Activated CD4-positive, alpha-beta T cell treated with anti-CD3 and anti-CD28 coated beads for 36 hours (primary cell): ENCODE measurements at places on chromosomes 4 and X.
A peak's percentile ranks its signal among the peaks of the same experiment; 100 is the strongest.

- DNase-seq: no peak
Observed at GRCh38 chr4:170248576-170248975, 158.8 kb upstream of the AADAT start.

- no peak for DNase-seq
Observed at GRCh38 chr4:7590189-7590588, 155.5 kb upstream of the PSAPL1 start.

- DNase-seq: no peak
Observed at GRCh38 chr4:117898496-117898895, 135.8 kb upstream of the NDST3 start.

- DNase-seq: no peak
Observed at GRCh38 chr4:105541420-105541819, 11.0 kb upstream of the ARHGEF38 start.

DNA sequence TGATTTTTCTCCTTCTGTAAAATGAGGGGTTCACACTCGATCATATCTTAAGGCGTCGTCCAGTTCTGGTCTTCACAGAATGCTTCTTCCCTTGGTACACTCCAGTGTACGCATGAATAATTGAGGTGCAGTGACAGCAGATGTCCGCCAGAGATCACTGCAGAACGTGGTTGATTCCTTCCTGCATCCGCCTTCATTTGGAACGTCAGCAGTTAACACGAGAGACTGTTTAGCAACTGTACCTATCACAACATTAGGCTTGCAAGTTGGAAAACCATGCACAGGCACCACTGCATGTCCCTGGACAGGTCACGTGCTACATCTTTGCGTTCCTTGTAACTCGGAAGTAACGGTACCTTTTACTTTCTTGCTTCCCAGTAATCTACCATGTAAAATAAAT lies 66.0 kb upstream of the GEMIN8 start:
- peak; percentile 59 for DNase-seq

DNA sequence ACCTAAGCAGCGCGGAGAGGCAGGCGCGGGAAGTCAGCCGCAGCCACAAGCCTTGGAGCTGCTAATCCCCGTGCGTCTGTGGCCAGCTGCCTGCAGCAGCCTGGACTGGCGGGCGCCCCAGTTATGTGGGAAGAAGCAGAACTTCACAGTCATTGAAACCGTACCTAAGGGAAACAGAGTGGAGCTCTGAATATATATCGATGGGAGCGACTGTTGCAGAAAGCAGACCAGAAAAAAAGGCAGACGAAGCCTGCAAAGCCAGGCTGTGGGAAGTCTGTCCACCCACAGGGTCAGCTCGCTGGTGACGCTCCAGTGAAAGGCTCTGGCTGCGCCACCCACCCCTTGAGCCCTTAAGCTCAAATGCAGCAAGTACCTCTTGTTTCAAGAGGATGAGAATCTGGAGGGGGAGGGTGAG lies 24.7 kb downstream of the KCNE5 start:
- DNase-seq: no peak

DNA sequence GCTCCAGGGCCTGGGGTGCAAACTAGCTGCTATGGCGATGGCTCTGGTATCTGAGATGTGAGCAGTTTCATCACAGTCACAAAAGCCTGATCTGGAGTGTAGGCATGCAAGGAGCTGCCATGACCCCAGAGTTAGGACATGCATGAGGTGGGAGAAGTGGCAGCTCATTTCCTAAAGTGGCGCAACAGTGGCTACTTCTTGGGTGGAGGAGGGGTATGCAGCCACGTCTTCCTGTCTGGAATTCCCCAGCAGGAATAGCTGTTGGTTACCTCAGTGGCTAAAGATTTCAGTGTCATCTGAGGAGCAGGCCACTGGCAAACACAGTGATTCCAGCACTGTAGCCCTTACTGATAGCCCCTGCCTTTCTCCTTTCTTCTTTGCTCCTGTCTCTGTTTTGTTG lies 1382.5 kb downstream of the C4orf33 start:
- no peak for DNase-seq

DNA sequence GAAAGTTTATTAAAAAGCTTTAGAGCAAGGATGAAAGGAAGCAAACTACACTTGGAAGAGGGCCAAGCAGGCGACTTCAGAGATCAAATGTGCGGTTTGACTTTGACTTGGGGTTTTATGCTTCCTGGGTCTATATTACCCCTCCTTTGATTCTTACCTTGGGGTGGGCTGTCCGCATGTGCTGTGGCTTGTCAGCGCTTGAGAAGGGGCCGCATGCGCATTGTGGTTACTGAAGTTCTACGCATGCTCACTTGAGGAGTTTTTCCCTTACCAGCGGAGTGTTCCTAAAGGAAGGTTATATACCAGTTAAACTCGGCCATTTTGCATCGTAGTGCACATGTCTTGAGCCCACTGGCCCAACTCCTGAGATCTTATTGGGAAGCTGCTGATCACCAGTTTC lies 9.9 kb downstream of the ZNF157 start:
- DNase-seq: peak; percentile 59

- DNase-seq: no peak
Observed at GRCh38 chrX:97482666-97483300, 599.1 kb downstream of the RPA4 start.

GRCh38 chrX:2478546-2479419 lies 22.0 kb downstream of the DHRSX start:
- DNase-seq: no peak

DNA sequence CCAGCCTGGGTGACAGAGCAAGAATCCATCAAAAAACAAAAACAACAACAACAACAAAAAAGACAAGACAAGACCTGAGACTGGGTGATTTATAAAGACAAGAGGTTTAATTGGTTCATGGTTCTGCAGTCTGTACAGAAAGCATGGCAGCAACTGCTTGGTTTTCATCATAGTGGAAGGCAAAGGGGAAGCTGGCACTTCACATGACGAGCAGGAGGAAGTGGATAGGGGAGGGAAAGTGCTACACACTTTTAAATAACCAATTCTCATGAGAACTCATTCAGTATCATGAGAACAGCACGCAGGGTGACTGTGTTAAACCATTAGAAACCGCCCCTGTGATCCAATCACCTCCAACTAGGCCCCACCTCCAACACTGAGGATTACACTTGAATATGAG lies 28.4 kb upstream of the SLC10A7 start:
- DNase-seq: no peak

GRCh38 chr4:114601304-114602052 lies 2.9 kb downstream of the UGT8 start:
- no peak for DNase-seq

DNA sequence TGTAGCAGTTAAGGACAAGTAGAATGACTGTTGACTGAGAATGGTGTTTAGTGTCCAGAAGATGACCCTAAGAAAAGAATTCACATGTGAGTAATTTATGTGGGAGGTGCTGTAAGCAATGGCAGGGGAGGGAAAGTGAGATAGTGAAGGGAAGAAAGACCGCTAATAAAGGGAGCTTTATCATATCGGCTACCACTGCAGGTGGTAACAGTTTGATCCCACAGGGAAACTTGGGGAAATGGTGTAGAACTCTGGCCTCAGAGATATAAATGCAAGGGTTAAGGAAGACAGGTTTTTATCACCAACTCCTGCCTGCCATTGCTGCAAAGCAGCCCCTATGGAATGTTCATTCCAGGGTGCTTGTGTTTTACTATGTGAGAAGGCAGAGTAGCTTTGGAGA lies 489.6 kb downstream of the STPG2 start:
- no peak for DNase-seq

DNA sequence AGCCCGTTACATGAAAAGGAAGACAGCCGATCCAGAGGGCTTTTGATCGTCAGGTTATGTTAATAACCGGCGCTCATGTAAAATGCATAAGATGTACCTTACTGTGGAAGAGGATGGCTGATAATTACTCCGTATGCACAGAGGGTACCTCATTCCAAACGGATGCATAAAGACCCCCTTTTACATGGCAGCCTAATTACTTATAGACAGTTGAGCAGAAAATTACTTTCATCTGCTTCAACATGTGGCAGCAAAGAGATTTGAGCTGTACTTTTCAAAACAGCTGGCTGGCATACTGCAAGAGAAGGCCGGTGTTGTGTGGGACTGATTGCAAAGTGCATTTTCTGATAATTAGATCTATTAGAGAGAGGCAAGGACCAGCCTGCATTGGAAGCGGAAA lies 103.4 kb downstream of the SHOX start:
- no peak for DNase-seq

DNA sequence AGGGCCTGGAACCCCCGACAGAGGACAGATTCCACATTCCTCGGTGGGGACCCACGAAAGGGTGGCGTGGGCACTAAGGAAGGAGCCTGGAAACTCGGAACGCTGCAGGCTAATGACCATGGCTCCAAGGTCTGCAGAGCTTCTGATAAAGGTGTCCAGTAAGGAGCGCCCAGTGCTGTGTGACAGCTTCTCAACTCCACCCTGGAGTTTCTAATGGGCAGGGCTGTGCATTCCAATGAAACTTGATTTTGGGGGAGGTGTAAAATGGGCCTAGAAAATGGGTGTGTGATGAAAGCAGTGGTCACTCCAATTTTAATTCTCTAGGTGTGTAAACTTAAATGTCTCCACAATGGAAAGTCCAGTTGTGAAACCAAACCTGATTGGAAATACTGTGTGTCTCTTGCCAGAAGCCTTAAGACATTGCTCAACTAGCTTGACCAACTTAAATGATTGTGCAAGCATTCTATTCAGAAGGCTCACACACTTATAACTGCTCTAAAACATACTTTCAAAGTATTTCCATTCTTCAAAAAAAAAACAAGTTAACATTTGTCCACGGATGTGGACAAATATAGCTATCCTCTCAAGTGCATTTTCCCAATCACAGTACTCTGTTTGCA lies 52.1 kb downstream of the XAGE2 start:
- no peak for DNase-seq

DNA sequence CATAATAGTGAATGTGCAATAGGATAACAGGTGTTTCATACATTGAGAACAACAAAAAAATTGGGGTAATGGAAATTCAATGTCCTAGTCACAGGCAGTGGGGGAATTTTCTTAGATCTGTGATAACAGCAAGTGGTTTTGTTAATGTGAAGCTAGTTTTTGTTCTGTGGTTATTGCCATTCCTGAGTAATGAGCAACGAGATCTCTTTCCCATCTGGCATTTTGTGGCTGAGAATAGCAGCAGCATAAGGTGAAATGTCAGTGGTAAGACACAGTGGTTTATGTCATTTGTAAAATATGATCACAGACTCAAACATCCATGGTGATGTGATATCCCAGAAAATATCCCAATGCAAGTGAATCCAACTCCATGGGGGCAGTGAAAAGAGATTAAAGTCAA lies 497.5 kb downstream of the KCNIP4 start:
- no peak for DNase-seq

DNA sequence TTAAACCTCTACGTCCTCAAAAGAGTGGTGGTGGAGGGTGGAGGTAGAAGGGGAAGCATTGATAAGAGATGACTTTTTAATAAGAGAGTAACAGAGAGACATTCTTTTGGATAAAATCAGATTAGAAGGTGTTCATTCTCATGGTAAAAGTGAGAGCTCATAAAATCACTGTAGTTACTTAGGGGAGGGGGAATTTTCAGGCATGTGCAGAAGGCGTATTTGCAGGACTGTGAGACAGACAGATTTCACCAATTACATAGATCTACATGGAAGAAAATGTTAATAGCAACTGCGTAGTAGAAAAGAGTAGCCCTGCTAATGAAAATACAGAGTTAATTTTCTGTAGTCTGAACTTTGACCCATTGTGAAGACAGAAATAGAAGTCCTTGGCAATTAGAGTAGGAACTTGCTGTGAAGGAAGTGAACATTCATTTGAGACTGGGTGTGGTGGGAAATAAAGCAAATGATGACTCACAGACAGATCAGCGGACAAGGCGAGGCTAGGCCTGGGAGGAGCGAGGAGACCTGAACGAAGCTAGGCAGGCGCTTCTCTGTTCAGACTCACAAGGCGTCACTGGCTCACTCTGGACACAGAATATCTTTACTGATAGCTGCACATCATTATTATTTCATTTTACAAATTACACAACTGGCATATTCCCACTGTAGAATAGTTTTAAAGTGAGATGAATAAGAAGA lies 57.2 kb upstream of the FAM9C start:
- peak; percentile 66 for DNase-seq

- DNase-seq: no peak
Observed at GRCh38 chr4:104591510-104591911, 96.8 kb upstream of the CXXC4 start.

GRCh38 chrX:119211649-119212014 lies 24.5 kb upstream of the PGRMC1 start:
- DNase-seq: no peak

DNA sequence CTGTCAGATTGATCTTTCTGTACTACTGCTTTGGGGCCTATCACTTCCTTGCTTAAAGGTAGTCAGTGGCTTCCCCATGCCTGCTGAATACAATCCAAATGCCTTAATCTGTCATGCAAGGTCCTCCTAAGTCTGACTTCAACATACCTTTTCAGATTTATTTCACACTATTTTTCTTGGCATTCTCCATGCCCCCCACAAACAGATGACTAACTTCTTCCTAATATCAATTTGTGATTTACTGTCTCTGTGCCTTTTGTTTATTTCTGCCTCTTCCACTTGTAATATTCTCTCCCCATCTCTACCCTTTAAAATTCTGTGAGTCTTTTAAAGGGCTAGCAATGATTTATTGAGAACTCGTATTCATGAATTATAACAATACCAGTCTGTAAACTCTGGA lies 41.8 kb downstream of the OCRL start:
- DNase-seq: no peak

DNA sequence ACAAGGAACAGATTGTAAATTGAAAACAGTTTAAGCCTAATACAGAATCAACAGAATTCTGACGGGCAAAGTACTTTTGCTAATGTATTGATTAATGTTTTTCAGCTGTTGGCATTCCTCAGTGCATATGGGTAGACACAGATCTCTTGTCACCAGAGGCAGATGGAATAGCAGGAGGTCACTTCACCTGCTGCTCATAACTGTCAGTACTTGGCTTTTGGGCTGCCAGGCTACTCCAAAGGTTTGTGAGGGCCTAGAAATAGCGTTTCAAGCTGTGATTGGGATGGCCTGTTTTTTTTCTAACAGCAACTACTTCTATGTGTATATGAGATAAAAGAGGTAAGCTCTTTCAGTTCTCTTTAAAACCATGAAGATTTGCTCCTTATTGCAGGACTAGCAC lies 307.5 kb upstream of the ANXA10 start:
- no peak for DNase-seq

- peak; percentile 81 for DNase-seq
Observed at GRCh38 chrX:80807992-80808735, 1.5 kb downstream of the BRWD3 start.

GRCh38 chrX:821327-822107 lies 190.9 kb downstream of the SHOX start:
- DNase-seq: no peak

DNA sequence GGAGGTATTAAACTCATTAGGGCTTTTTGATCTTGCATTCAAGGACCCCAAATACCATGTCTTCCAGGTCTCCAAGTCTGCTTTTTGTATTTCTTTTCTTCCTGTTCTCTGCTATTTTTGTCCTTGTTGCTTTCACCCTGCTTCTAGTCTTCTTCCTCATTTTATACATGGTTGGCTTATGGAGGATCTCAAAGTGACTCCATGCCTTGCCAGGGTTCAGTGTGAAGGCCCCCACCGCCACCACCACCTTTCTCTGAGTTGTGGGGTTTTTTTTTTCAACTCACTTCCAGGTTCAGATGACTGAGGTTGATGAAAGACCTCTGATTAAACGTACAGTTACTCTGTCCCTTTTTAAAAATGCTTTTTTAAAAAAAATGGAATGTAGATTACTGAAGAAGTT lies 96.3 kb downstream of the MAML3 start:
- DNase-seq: no peak

GRCh38 chr4:178280362-178280761 lies 838.1 kb upstream of the AGA start:
- no peak for DNase-seq
